ENCODE measurements at places on chromosomes 4 and X.

DNA sequence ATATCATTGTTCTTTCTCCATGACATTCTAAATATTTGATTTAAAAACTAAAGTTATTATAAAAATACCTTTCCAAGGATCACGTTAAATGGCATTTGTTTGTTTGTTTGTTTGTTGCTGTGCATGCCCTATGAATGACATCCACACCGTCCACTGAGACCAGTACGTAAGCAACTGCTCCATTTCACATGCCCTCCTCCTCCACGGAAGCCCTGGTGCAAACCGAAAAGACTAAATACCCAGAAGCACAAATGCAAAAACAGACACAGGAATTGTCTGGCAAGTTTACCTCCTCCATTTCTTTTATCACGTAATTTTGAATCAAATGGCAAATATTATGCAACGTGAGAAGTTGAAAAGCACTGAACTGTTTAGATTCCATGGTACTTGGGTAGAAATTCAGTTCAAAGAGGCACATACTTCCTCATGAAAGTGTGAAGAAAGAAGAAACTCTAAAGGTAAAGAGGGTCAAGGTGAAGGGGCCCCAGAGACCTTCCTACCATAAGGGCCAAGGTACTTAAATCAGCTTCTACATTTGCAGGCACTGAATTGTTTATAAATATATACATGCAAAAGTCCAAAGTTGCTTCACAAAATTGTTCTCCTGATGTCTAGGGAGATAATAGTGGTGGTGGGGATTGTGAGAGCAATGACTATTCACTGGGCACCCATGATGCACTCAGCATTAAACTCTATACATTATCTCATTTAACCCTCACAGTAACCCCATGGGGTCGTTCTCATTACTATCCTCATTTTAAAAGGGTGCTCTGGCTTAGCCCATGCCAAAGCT, 23.4 kb downstream of the IRF2 start:
- DNase-seq: no peak

GRCh38 chrX:124028182-124028581, 66.7 kb downstream of the STAG2 start:
- DNase-seq: no peak

DNA sequence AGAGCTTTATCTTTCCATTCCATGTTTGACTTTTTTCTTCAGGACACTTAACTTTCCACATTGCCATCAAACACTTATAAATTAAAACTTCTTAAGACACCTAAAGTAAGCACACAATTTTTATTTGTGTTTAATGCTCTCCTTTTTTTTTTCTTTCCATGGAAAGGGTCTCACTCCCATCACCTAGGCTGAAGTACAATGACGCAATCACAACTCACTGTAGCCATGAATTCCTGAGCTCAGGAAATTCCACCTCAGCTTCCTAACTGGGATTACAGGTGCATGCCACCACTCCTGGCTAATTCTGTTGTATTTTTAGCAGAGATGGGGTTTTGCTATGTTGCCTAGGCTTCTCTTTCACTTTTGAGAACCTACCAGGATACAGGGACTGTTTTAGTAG, 7.3 kb downstream of the SMR3A start:
- DNase-seq: no peak

GRCh38 chr4:34766935-34767334, 1477.4 kb downstream of the ARAP2 start:
- no peak for DNase-seq

- no peak for DNase-seq
Measured at GRCh38 chr4:90159193-90159592, 32.0 kb downstream of the CCSER1 start.

DNA sequence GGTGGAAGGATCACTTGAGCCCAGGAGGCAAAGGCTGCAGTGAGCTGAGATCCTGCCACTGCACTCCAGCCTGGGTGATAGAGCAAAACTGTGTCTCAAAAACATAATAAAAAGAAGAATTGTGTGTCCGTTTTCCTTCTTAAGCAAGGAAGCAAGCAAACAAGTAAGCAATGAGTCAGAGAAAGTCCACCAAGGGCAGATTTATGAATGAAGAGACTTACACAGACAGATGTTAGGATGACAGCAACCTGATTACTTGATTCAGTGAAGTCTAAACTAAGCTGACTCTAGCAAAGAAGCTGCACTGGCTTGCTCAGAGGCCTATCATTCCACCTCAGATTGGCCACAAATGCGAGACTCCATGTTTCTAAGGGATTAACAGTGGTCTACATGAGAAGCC, 34.1 kb upstream of the SCML1 start:
- no peak for DNase-seq

Data from activated CD8-positive, alpha-beta memory T cell treated with anti-CD3 and anti-CD28 coated beads for 1 hour (primary cell).